ENCODE measurements at places on chromosomes 6 and 20.

DNA sequence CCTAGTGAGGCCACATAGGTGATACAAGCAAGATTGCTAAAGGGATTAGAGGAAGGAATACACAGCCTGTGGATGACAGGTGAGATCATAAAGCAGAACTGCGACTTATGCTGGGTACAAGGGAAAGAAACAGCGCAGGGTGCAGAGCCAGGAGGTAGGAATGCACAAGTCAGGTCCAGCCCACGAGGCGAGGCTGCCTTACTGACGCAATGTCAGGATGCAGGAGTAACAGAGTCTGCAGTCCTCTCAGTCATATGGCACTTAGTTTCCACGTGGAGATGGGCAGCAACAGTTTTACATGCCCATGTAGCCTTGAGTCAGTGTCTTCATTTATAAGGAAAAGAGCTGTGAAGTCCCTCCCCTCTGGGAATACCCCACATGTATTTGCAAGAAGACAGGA lies 210.9 kb downstream of the SYNE1 start:
- DNase-seq, result no peak

GRCh38 chr6:167093922-167094432 lies 28.9 kb upstream of the CCR6 start:
- DNase-seq, result peak; percentile 91

- DNase-seq, result no peak
Observed at GRCh38 chr6:44906761-44907160, 421.4 kb upstream of the RUNX2 start.

GRCh38 chr20:6127825-6128224 lies 5.0 kb upstream of the FERMT1 start:
- DNase-seq, result no peak

GRCh38 chr20:62141397-62142251 lies 1.6 kb downstream of the PSMA7 start:
- no peak for DNase-seq

GRCh38 chr20:10530883-10531282 lies 95.8 kb downstream of the SLX4IP start:
- DNase-seq, result no peak

GRCh38 chr6:26170181-26170580 lies 83.0 kb downstream of the HFE start:
- DNase-seq, result no peak

- DNase-seq, result no peak
Observed at GRCh38 chr20:46434597-46434996, 28.2 kb upstream of the ELMO2 start.

DNA sequence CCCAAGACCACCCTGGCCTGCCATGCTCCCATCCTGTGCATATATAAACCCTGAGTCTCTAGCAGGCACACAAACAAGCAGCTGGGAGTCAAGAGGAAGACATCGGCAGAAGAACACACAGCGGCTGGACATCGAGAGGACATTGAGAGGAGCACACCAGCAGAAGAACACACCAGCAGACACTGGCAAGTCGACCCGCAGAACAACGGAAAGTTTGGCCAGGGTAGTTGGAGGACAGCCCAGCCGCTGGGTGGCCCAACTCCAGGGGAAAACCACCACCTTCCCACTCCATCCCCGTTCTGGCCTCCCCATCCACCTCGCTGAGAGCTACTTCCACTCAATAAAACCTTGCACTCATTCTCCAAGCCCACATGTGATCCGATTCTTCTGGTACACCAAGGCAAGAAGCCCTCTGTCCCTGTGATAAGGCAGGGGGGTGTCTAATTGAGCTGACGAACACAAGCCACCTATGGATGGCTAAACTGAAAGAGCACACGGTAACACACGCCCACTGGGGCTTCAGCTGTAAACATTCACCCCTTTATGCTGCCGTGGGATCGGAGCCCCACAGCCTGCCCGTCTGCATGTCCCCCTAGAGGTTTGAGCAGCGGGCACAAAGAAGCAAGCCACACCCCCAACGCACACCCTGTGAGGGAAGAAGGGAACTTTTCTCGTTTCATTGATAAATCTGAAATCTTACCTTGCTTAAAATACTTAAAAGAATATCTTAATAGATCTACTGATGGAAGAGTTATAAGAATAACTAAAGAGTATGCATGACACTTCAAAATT lies 13.8 kb downstream of the TMX4 start:
- no peak for DNase-seq

DNA sequence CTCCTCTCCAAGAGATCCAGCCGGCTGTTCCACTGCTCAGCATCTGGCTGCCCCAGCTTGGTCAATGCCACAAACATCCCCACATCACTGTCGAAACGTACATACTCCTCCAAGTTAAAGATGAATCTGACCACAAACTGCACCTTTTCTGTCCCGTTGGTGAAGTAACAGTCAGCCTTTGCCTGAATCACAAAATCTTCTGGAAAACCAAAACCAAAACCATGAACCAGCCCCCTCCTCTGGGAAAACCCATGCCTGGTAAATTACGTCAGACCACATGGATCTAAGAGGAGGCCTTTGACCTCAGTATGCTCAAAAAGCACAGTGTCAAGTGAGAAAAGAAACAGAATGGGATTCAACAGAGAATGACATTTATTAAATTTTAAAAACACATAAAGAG lies 1.7 kb downstream of the HLA-DOB start:
- DNase-seq, result no peak

GRCh38 chr20:21874921-21875320 lies 169.5 kb downstream of the PAX1 start:
- no peak for DNase-seq

GRCh38 chr6:49004801-49005200 lies 458.3 kb downstream of the MMUT start:
- DNase-seq, result no peak

- DNase-seq, result no peak
Observed at GRCh38 chr20:24745206-24745605, 203.9 kb upstream of the CST7 start.

GRCh38 chr6:79742030-79742429 lies 110.9 kb downstream of the SH3BGRL2 start:
- no peak for DNase-seq

DNA sequence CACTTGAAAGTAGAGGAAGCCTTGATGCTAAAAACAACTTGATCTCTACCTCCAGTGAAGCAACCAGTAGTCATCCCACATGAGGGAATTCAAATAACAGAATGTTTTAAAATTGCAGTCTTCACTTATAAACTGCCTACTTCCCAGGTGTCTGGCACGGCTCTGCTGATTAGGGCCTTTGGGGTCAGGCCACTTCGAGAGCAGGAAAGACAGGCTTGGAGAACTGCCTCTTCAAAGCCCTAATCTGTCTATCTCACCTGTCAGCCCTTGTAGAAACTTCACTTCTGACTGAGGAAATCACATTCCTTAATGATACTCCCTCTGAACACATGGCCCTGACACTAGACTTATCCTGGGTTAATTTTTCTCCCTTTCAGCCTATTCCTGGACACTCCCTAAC lies 458.6 kb downstream of the TENT5A start:
- DNase-seq, result no peak

GRCh38 chr6:254016-254415 lies 38.3 kb upstream of the DUSP22 start:
- DNase-seq, result no peak

GRCh38 chr20:53081916-53082863 lies 110.0 kb downstream of the TSHZ2 start:
- DNase-seq, result no peak

- no peak for DNase-seq
Observed at GRCh38 chr6:155832596-155832995, 377.0 kb upstream of the NOX3 start.

- DNase-seq, result no peak
Observed at GRCh38 chr20:37395921-37396415, 50.0 kb downstream of the SRC start.

DNA sequence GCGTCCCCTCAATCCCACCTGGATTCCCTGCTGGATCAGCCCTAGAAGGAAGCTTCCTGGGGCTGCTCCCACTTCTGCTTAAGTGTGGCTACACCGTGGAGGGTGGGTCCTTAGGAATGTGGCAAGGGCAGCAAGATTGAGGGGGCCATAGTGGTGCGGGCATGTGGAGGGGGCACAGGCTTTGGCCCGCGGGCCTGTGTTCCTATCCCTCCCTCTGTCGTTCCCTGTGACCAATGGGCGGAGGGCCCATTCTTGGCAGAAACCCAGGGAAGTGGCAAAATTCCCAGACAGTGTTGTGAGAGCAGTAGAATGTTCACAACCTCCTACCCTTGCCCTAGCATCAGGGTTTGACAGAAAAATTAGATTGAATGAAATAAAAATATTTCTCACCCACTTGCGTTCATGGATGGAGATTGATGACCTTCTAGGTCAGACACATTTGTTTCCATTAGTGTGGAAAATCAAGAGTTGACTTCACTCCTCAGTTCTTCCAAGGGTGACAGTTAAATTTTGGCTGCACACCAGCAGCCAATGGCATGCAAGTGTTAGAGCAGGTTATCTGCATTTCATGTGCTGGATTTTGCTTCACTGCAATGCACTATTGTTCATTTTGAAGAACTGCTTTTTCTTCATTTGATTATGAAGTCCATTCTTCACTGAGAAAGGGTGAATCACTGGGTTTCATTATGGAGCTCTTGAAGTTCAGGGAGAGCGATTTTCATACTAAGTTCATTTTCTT lies 49.3 kb upstream of the AHI1 start:
- DNase-seq, result no peak

DNA sequence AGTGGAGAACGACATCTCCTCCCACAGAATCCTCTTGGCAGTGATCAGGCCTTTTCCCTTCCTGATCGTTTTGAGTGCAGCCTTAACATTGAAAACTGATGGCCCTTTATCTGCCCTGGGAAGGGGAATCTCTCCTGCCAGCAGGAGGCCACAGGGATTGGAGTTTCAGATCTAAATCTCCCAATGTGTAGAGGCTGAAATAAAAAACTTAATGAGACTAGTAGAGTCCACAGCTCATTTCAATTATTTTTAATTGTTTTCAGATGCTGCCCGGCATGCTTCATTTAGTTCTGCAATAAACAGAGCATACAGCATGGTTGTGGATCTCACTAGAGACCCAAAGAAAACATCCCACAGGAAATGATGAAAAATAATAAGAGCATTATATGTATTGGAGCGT lies 662.2 kb upstream of the HS3ST5 start:
- no peak for DNase-seq

DNA sequence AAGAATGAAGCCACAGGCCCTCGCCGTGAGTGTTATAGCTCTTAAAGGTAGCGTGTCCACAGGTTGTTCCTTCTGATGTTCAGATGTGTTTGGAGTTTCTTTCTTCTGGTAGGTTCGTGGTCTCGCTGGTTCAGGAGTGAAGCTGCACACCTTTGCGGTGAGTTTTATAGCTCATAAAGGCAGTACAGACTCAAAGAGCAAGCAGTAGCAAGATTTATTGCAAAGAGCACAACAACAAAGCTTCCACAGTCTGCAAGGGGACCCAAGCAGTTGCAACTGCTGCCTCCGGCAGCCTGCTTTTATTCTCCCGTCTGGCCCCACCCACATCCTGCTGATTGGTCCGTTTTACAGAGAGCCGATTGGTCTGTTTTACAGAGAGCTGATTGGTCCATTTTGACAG lies 5.2 kb downstream of the HIVEP1 start:
- DNase-seq, result no peak

DNA sequence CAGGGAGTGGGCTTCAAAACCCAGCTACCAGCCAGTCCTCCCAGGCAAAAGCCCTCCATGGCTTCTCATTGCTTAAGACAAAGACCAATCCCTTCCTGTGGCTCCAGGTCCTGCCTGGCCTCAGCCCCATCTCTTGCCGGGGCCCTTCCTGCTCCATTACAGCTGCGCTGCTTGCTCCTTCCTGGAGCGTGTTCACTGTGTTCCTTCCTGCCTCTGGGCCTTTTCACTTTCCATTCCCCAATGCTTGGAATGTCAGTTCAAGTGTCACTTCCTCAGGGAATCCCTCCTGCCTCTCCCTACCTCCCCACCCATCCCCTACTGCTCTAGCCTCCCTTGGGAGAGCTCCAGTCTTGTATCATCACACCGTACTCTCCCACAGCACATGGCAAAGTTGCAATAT lies 11.1 kb upstream of the ITPR3 start:
- no peak for DNase-seq

GRCh38 chr20:57350081-57350710 lies 859 bp upstream of the RAE1 start:
- DNase-seq, result no peak

- no peak for DNase-seq
Observed at GRCh38 chr20:33434434-33434833, 9.1 kb downstream of the SNTA1 start.

- no peak for DNase-seq
Observed at GRCh38 chr6:156013155-156013554, 557.5 kb upstream of the NOX3 start.

- DNase-seq, result no peak
Observed at GRCh38 chr20:21104921-21105320, 1.2 kb downstream of the LINC00237 start.

DNA sequence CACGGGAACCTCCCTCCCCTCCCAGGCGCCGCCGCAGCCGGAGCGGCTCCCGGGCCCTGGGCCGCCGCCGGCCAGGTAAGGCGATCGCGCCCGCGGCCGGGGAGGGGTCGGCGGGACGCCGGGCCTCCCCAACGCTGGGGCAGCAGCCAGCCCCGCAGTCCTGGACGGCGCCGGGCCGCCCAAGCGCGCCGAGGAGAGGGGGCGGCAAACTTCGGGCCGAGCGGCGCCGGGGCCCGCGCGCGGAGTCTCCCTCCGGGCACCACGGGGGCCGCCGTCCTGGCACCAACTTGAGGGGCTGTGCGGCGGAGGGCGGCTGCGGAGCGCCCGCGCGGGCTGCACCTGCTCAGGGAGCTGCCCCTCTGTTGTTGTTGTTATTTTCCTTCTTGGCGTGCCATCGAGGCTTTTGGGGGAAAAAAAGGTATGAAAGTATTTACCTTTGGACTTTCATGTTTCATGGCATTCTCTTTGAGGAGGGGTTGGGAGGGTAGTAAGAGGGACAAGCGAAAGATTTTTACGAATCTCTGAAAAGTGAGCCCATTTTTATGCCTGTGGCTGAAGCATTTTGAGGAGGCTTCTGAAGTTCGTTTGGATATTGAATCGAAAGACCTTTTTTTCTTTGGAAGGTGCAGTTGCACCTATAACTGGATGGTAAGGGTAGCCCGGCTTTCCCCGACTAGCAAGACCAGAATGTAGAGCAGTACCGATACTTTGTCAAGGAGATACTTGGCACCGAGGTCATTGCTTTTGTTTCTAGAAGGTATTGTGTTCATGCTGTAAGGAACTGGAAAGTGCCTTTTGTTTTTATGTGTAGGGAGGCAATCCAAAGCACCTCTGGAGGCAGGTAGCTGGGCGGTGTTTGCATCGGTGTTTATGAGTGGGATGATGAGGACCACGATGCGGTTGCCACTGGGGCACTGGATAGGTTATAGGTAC lies at the start of gene RNF182:
Gene RNF182, plus strand, starts transcription at position 4 of the 933 bp plus-strand sequence. CDS start 52,168 bp downstream, outside the sequence.
- no peak for DNase-seq

DNA sequence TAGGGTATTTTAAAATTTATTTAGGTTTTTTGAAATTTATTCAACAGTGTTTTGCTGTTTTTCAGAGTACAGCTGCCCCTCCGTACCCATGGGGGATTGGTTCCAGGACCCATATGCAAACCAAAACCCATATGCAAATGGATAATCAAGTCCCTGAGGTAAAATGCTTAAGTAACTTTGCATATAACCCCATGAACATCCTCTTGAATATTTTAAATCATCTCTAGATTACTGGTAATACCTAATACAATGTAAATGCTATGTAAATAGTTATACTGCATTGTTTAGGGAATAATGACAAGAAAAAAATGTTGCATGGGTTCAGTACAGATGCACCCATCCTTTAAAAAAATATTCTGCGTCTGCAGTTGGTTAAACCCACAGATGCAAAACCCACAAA lies 547.9 kb upstream of the CDH4 start:
- no peak for DNase-seq

Data from CD4-positive, alpha-beta T cell treated with Interleukin-15 for 1 hour (primary cell).